ENCODE measurements at places on chromosomes 12 and 14. TPM values are rescaled to one million over a fixed set of nuclear protein-coding genes. Genes with fewer than 3 reads are reported as not detected.

SSPN gene
- 1.5 TPM for total RNA-seq

DLGAP5 gene
- total RNA-seq: 0.43 TPM

RPL10L gene
- not detected for total RNA-seq

CARMIL3 gene
- total RNA-seq: under 0.01 TPM

ATL1 gene
- total RNA-seq: 1.1 TPM

All from tracheal epithelial cell (primary cell).